Stimulated activated CD4-positive, alpha-beta T cell treated with anti-CD3 and anti-CD28 coated beads, Interleukin-15, amount 100 ng/mL, for 48 hours (primary cell): ENCODE measurements at places on chromosomes 1 and 21.

DNA sequence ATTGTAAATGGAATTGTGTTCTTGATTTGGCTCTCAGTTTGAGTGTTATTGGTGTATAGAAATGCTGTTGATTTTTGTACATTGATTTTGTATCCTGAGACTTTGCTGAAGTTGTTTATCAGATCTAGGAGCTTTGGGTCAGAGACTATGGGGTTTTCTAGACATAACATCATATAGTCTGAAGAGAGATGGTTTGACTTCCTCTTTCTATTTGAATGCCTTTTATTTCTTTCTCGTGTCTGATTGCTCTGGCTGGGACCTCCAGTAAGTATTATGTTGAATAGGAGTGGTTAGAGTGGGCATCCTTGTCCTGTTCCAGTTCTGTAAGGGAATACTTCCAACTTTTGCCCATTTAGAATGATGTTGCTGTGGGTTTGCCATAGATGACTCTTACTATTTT is 39.1 kb upstream of the ANGPTL1 start:
- DNase-seq = no peak

DNA sequence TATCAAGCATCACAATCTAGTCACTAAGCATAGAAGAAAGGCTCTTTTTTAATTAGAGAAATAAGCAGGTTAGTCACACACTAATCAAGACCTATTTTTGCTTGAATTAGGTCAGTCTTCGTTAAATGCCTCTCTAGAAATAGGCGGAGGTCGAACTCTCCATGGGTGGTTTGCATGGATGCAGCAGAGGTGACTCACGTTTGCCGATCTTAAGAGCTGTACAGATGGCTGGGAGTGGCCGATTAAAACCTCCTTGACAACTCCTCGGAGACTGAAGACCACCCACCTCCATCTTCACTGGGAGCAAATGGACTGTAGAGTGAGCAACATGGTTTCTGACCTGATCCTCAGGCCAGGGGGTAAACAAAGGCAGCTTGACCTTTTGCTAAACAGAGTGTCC is 249.3 kb downstream of the ZNF648 start:
- DNase-seq = no peak

- no peak for DNase-seq
Measured at GRCh38 chr1:106406114-106406513, 650.4 kb upstream of the PRMT6 start.

DNA sequence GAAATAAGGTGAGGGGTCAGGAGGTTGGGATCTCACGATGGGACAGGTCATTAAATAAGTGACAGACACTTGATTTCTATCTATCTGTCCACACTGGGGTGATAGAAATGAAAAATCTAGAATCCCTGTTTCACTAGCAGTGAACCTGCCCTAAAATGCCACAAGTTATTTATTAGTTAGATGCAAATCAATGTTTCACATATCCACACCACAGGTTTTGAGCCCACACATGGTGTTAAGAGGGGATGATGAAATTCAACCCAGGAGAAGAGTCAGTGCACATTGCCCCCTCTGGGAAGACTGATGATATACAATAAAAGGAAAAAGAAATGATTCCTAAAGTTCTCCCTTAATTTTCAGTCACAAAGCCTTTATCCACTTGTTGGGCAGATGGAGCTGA is 10.1 kb upstream of the NTPCR start:
- DNase-seq = no peak

GRCh38 chr1:116284819-116285390 is 88.1 kb upstream of the ATP1A1 start:
- no peak for DNase-seq

- DNase-seq = peak; percentile 11
Measured at GRCh38 chr1:152185544-152186391, 26.7 kb upstream of the RPTN start.

GRCh38 chr1:21022279-21023040 is 154.2 kb downstream of the EIF4G3 start:
- DNase-seq = peak; percentile 6

- no peak for DNase-seq
Measured at GRCh38 chr1:3188150-3188971, 119.4 kb downstream of the PRDM16 start.

GRCh38 chr1:181141431-181141910 is 53.0 kb downstream of the IER5 start:
- peak; percentile 72 for DNase-seq
